ENCODE measurements at places on chromosomes 7 and 10.

DNA sequence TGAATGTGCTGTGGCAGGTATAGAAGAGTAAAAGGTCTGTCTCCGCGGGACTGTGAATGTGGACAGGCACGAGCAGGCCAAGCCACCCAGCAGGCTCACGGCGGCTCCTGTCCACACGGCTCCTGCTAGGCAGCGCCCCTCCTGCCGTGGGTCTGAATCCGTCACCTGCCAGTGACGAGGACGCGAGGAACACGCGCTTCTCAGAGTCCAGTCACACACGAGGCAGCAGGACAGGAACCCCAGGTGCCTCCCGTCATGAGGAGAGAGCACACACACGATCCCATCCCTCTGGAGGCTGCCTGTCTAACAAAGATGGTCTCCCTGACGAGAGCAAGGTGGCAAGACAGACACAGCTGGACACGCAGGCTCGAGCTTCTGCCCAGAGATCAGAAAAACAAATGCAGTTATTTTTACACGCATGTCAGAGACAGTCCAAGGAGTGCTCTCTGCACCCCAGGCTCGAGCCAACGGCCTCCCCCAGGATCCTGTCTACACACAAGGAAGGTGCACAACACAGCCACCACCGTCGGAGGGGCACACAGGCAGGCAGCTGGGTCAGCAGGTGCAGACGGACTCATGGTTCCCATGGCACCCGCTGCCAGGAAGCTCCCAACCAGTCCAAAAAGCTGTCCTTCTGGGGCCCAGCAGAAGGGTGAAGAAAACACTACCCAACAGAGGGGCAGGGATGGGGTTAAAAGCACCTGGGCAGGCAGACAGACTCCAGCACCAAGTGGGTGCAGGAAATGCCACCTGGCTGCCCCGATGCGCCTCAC, 103.2 kb downstream of the MAD1L1 start:
- DNase-seq = no peak

DNA sequence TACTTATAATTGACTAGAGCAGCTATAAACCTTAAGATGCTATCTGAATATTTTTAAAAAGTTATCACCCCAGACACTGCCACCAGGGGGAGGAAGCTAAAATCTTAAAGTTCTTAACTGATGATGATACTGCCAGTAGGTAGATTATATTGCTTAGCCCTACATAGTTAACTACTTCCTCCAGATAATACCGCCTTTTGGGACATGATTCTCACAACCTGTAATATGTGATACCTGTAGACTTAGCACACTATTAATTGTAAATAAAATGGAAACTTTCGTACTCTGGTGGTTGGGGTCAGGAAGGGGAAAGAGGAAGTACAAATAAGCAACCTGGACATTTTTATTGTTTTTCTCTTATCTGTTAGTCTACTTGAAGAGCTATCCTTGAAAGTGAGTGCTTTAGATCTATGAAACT, 268.9 kb downstream of the ADK start:
- no peak for DNase-seq

DNA sequence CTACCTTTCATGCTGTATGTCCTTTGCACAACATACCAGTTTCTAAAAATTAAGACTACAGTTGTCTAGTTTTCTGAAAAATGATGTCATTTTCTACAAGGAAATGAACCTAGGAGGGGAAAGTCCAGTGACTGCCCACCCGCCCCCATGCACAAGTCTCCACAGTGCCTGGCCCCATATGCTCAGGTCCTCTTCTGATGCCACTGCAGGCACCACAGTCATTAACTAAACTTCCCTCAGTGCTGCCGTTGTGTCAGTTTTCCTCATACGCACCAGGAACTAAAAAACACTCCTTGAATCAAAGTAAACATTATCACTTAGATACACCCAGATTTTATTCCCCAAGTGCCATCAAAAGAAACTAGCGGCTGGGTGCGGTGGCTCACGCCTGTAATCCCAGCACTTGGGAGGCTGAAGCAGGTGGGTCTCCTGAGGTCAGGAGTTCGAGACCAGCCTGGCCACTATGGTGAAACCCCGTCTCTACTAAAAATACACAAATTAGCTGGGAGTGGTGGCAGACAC, 6.9 kb upstream of the TNS3 start:
- no peak for DNase-seq

DNA sequence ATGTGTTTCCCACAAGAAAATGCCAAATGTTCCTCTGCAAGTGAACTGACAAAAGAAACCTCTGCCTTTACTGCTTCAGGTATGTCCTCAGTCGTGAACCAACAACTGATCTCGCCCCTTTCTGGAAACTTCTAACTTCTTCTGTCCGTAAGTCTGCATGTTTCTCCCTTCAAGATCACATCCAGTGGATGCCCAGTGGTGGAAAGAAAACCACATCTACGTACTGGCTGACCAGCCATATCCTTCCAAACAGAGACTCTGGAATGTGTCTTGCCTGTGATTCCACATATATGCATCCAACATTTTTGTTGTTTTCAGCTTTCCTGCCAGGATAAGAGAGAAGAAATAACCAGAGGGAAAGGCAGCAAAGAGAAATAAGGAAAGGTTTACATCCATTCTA, 152.7 kb downstream of the GLI3 start:
- DNase-seq = no peak

- no peak for DNase-seq
These were observed 29.9 kb upstream of the RAPGEF5 start for GRCh38 chr7:22386865-22387264.

DNA sequence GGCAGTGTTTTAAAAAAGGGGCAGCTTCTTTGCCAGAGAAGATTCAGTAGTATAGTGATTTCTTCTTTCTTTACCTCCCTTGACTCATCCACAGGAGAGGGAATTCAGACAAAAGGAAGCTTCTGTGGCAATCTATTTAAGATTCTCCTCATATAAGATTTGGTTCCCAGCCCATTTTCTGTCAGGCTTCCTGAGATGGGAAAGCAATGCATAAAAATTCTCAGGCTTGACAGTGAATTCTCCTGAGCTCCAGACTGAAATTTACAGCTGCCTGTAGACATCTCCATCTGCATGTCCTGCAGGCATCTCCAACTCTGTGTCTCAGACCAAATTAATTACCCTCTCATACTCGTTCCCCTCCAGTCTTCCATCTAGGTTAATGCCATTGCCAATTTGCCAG, 72.8 kb downstream of the TSPAN12 start:
- DNase-seq = no peak

- DNase-seq = no peak
These were observed 74.4 kb downstream of the TNS3 start for GRCh38 chr7:47507522-47507921.

GRCh38 chr7:107453388-107453787, 16.5 kb upstream of the GPR22 start:
- no peak for DNase-seq

GRCh38 chr10:110774069-110775019, 97.4 kb upstream of the PDCD4 start:
- no peak for DNase-seq

DNA sequence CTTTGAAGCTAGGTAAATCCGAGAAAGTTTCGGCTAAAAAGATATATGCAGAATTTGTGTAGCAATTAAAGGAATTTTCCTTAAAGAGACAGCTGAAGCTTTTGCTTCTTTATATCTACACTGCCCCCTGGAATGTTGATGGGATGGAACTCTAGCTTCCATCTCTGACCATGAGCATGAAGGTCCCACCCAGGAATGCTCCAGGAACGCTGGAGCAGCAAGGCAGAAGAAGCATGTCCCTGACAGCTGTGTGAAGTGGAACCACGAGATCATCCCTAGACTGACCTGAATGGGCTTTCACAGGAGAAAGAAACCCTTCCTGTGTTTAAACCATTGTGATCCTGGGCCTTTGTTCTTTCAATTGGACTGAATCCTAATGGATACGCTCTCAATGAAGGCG, 99.7 kb upstream of the NOBOX start:
- DNase-seq = no peak

- no peak for DNase-seq
These were observed 38.8 kb downstream of the EPC1 start for GRCh38 chr10:32308027-32308603.

DNA sequence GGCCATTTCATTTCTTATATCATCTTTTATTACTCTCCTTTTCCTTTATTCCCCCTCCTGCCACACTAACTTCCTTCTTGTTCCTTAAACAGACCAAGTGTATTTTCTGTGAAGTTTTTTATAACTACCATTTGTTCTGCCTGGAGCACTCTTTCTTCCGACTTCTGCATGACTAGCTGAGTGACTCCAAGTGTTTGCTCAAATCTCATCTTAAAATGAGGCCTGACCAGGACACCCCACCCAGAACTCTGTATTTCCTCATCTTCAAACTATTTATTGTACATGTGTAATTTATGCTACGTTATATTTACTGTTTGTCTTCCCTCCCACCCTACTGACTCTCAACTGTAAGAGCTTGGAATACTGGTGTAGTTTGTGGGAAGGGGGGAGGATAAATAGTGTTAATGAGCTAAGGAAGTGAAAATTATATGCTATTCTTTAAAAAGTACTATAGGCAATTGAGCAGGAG, 3.2 kb downstream of the MINDY3 start:
- DNase-seq = no peak

DNA sequence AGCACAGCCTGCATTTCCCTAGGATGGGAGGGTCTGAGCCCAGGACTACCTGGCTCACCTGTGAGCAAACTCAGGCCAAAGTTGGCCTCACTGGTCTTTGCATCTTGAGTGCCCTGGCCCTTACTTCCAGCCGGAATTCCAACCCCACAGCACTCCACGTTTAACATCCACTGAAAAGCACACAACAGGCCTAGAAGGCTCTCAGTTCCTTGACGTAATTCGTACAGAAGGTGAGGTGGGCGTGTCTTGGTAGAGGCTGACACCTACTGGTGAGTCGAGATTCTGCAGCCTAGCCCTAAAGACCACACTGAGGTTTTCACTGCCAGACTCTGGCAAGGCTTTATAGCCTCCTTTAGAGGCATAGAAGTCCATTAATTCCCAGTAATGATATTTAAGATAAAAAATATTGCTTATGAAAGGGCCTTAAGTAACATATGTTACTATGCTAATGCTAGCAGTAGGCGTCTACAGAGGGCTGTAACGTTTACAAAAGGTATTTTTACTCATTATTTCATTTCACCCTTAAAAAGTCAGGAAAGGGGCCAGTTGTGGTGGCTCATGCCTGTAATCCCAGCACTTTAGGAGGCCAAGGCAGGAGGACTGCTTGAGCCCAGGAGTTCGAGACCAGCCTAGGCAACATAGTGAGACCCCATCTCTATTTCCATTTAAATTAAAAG, 95.8 kb downstream of the HIP1 start:
- DNase-seq = no peak

DNA sequence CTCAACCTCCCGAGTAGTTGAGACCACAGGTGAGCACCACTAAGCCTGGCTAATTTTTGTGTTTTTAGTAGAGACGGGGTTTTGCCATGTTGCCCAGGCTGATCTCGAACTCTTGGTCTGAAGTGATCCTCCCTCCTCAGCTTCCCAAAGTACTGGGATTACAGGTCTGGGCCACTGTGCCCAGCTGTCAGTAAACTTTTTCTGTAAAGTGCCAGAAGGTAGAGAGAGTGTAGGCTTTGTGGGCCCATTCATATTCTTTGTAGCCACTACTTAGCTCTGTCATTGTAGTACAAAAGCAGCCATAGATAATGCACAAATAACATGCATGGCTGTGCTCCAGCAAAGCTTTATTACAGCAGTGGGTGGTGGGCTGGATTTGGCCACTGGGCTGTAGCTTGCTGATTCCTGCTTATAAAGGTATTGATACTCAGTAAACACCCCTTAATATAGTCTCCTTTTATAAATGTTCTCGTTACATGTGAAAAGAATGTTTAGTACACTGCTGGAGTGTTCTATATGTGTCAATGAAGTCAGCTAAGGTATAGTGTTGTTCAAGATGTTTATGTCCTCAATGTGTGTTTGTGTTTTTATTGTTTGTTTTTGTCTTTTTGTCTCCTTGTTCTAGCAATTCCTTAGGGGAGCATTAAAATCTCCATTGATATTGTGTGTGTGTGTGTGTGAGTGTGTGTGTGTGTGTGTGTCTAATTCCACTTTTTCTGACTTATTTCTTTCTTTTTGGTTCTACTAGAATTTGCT, 644.7 kb upstream of the DPP6 start:
- no peak for DNase-seq

DNA sequence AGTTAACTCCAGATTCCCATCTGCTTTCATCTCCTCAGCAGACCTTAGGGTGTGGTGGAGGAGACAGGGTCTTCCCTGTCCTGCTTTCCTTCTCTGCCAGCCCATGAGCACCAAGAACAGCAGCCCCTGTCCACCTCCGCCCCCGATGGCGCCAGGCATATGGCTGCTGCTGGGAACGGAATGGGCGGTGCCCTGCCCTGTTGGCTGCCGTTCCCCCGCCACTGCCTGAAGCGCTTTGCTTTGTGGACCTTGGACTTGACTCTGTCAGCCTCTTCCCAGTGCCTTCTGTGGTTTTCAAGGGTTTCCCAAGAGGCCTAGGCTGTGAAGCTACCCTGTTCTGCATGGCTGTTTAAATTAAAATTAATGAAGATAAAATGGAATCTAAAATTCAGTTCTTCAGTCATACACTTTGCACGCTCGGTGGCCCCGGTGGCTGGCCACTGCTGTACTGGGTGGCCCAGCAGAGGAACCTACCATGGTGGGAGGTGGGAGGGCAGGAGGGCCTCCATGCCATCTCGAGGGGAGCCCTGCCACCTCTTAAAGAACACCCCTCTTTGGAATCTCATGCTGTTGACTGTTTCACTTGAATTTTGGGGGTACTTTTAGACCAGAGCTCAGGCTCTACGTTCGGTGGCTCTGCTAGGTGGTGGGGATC, 78.7 kb downstream of the NKX6-2 start:
- no peak for DNase-seq

DNA sequence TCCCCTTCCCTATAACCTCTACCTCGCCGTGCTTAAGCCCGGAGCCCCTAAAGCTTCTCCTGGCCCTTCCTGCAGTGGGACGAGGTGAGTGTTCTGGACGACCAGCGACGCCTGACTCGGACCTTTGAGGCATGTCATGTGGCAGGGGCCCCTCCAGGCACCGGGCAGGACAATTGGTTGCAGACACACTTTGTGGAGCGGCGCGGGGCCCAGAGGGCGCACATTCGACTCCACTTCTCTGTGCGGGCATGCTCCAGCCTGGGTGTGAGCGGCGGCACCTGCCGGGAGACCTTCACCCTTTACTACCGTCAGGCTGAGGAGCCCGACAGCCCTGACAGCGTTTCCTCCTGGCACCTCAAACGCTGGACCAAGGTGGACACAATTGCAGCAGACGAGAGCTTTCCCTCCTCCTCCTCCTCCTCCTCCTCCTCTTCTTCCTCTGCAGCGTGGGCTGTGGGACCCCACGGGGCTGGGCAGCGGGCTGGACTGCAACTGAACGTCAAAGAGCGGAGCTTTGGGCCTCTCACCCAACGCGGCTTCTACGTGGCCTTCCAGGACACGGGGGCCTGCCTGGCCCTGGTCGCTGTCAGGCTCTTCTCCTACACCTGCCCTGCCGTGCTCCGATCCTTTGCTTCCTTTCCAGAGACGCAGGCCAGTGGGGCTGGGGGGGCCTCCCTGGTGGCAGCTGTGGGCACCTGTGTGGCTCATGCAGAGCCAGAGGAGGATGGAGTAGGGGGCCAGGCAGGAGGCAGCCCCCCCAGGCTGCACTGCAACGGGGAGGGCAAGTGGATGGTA, 9.2 kb downstream of the EPHB6 start:
- DNase-seq = no peak

- no peak for DNase-seq
These were observed 392.3 kb downstream of the SUGCT start for GRCh38 chr7:40526951-40527715.

GRCh38 chr10:24307116-24307515, 98.2 kb downstream of the KIAA1217 start:
- no peak for DNase-seq
